ENCODE measurements at places on chromosomes 3 and 15. TPM values are rescaled to one million over a fixed set of nuclear protein-coding genes. Genes with fewer than 3 reads are reported as not detected.

- DNase-seq, result no peak
Measured at GRCh38 chr15:40081691-40082194, 26.9 kb downstream of the BMF start.

- DNase-seq, result peak; percentile 14
Measured at GRCh38 chr3:34109846-34110245, 311.4 kb downstream of the PDCD6IP start.

- DNase-seq, result no peak
Measured at GRCh38 chr3:42184651-42185443, 81.1 kb downstream of the CCK start.

GRCh38 chr3:146050691-146051090, 110.3 kb downstream of the PLOD2 start:
- no peak for DNase-seq

DNA sequence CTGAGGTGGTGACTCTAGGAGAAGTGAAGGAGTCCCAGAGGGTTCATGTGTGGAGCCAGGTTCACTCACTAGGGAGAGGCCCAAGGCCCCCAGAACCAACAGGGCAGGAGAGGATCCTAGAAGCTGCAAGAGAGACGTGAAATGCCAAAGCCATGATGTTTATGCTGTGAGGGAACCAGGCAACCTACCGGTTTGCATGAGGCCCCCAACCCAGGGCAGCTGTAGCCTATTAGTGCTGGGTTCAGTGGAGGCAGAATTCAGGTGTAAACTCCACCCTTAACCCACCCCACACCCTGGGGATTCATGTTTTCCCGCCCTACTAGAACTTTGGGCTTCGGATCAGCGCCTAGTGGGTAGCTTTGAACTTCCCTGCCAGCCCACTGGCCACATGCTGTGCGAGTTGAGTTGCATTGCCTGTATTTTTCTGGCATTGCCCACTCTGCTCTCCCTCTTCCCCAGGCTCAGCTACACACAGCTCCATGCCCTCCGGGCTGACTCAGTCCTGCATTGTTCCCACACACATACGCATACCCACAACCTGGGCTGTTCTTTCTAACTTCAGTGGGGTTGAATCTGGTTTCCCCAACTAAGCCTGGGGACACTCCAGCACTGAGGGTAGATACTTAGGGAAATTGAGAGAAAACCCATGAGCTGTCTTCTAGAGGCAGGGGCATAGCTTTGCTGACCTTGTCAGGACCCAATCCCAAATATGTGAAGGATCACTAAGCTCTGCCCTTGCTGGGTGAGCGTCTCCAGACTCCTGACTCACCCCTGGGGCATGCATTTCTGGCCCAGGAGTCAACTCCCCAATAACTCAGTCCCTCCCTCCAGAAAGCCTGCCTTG, 2.0 kb upstream of the ZBTB47 start:
- DNase-seq, result no peak

DNA sequence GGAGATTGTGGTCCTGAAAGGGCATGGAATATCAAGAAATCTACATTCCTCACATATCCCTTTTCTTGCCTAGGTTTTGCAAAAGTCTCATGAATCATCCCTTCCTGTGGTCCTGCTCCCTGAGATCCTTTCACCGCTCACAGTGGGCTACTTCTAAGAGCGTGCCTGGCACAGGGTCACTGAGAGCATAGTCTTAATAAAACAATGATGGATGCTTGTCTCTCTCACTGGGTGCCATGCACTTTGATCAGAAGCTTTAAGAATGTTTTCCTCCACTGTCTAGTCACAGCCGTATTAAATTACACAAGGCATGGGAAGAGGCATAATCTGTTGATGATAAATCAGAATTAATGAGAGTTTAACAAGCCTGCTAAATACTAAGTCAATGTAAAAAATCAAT, 269.7 kb upstream of the ATP10A start:
- no peak for DNase-seq

GRCh38 chr3:34363881-34364280, 565.5 kb downstream of the PDCD6IP start:
- no peak for DNase-seq

GRCh38 chr3:16211176-16211904, 36.9 kb downstream of the GALNT15 start:
- no peak for DNase-seq

DNA sequence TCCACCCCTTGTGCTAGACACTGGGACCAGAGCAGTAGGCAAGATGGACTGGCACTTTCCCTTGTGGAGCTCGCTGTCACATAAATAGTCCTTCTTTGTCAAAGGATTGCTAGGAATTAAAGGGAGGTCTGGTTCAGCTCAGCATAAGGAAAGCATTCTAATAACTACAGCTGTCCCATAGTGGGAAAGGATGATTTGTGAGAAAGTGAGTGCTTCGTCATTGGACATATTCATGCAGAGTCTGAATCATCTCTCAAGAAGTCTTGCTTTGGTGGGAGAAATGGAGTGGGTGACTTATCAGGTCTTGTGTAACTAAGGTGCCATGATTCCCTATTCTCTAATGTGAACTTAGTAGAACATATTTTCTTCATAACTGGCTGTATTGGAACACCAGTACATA, 14.7 kb downstream of the PPARG start:
- no peak for DNase-seq

- DNase-seq, result peak; percentile 55
Measured at GRCh38 chr15:73560501-73561117, 72.6 kb downstream of the NPTN start.

- no peak for DNase-seq
Measured at GRCh38 chr3:53821631-53822121, 24.5 kb downstream of the CHDH start.

GRCh38 chr3:144556392-144556791, 584.8 kb downstream of the DIPK2A start:
- DNase-seq, result no peak

DNA sequence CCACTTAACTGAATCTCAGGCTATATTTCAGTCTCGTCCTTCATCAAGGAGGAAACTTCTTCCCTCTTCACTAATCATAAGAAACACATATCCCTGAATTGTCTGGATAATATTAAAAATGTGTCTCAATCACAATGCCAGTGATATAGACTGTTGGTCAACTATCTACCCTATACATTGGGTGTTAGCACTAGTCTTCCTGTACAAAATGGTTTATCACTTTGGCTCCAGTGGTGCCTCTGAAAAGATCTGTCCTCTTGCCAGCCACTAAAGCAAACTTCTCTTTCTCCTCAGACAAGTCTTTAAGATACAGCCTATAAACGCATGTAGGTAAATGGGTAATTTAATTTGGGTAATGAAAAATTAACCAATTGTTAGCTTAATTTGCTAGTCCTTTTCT, 156.6 kb downstream of the MECOM start:
- DNase-seq, result no peak

DNA sequence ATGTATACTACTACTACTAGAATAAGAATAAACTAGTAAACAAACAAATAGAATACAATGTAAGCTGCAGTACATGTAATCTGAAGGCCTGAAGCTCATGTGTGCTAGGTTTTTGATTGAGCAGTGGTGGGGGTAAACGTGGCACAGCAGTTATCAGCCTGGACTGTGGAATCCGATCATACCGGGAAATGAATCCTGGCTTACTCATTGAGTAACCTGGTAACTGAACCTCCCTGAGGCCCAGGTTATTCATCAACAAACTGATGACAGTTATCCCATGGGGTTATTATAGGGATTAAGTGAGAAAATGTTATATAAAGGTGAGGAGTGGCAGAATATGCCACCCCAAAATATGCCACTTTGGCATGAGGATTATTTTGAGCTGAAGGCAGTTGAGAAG, 339.1 kb downstream of the FHIT start:
- DNase-seq, result no peak

DNA sequence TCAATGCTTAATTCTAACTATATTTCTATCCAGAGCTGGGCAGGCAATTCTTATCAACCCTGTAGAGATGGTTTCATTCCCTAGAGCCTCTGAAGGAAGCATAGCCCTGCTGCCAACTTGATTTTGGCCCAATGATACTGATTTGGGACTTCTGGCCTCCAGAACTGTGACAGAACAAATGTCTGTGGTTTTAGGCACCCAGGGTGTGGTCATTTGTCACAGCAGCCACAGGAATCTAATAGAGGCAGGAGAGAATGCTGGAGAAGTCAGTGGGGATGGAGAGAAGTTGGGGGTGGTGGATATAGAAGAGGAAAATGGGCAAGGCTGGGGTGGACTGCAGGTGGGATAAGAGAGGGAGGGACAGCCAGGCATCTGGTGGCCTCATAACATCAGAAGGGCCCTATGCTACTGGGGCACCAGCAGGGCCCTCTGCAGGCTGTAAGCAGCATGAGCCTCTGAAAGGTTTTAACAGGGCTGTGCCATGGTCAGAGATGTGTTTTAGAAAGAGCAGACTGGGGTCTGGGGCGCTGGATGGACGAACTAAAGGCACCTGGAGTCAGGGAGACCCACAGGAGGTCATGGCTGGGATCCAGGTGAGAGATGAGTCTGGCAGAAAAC, 19.8 kb downstream of the MRPS11 start:
- no peak for DNase-seq

- peak; percentile 41 for DNase-seq
Measured at GRCh38 chr3:52820736-52821135, 9.7 kb downstream of the ITIH4 start.

DNA sequence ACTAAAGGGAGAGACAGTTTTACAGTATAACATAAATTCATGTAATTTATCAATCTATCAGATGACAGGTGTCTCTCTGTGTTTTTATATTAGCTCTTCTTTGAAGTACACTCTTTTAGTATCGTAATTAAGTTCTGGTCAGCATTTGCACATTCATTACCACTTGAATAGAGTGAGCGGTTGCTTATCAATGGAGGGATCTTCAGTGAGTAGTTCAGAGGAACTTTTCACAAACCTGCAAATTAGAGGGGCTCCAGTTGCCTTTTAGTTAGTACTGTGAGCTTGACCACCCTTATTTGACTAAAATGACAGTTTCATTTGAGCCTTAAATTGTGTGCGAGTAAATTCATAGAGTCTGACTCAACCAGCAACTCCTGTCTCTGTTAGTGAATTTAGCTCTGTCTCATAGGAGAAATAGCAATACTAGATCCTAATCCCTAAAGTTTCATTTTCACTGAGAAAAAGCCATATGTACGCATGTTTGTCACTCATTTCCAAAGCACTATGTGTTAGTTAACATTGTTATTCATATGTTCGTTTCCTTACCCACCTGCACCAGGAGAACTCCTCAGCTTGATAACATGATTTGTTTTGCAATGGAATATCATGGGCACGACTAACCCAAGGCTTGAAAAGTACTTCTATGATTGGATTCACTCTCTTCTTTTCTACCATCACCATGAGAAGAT, 57.5 kb upstream of the ZBED2 start:
- no peak for DNase-seq

DNA sequence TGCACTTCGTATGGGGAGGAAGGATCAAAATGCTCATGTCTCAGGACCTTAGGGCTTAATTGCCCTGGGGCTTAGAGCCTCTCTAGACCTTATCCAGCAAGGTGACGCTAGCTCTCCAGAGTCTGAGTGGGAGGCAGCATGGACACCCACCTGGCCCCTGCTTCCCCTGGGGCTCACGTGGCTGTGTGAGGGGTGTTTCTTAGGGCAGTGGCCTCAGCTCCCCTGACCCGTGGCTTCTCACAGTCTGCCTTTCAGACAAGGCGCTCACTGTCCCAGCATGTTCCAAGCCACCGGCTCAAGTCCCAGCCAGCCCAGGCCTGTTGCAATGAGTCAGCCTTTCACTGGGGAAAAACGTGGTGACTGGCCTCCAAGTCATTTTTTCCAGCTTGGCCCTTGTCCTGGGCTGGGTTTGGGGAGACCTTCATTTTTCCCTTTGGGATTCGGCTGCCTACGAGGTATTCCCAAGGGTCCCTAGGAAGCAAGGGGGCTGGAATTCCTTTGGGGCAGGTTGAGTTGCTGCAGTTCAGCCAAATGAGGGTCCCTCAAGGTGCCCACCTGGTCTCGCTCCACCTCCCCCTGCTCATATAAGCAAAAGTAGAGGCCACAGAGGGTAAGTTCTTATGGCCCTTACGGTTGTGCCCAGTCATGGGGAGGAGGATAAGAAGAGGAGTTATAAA, 15.7 kb downstream of the BHLHE40 start:
- DNase-seq, result no peak

DNA sequence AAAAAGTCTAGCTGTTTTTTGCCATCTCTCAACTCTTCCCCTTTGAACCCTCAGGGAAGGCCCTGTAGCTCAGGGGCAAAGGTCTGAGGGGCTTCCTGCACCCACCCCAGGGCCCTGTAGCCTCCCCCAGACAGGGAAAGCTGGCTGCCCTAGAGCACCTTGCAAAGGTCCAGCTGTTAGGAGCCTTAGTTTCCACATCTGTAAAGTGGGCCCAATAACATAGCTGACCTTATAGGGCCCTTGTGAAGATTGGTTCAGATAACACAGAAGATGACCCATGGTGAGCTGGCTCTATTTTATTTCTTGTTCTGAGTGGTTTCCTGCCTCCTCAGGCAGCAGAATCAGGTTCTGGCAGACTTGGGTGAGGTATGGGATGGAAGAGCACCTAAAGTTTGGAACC, 55.2 kb upstream of the SMAD6 start:
- DNase-seq, result no peak

- no peak for DNase-seq
Measured at GRCh38 chr15:56683908-56684307, 49.4 kb downstream of the ZNF280D start.

DNA sequence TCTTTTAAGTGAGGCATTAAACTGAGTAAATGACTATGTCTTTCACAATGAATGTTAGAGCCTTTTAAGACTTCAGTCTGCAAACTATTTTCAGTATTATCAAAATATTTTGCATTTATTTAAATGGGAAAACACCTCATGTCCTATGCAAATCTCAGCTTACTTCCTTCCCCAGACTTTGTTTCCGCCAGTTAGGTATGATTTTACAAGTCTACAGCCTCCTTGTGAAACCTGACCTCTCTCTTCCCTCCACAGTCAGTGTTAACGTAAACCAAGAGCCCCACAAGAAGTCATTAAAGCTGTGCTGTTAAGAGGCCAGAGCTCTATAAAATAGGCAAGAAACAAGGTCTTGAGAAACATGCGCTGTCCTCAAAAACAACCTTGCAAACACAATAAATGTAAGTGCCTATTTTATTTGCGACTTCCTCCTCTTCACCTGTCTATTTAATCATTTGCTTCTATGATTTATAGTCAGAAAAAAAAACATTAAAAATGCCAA, 48.3 kb downstream of the PRTG start:
- DNase-seq, result peak; percentile 12

GRCh38 chr15:50577492-50577891, 31.0 kb upstream of the USP50 start:
- DNase-seq, result no peak

DNA sequence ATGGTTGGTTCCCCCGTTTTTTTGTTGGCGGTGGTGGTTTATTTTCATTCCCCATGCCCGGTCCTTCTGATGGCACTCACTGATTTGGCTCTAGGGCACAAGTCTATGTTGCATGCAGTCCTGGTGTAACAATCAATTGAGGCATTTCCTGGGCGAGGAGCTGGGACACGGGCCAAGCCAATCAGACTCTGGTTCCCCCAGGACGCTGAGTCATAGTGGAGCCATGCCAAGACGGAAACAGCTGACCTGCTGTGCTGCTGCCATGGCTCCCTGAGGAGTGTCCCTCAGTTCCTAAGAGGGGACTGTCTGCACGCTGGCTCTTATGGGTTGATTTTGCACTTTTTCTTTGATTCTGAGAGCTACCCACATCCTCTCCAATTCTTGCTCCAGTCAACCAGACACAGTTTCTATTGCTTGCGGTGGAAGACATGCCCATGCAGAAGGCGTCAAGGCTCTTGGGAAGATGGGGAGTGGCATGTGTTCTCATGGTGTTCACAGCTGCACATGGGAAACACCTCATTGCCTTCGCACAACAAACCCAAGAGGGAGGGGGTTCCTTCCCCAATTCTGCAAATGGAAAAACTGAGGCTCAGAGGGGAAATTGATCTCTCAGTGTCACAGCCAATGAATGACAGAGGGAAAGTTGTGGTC, 28.3 kb upstream of the ALDH1L1 start:
- DNase-seq, result no peak

Gene SI
- total RNA-seq, result not detected

Gene TGM5
- total RNA-seq, result 0.42 TPM

Gene GAP43
- not detected for total RNA-seq

Gene ACTR8
- total RNA-seq, result 45.9 TPM

All from B cell (primary cell).